ENCODE measurements at places on chromosomes 3 and 15. TPM values are rescaled to one million over a fixed set of nuclear protein-coding genes. Genes with fewer than 3 reads are reported as not detected.

CHRNA7 gene
- not detected for total RNA-seq

GUCA1C gene
- not detected for total RNA-seq

WWTR1 gene
- total RNA-seq, result 2.1 TPM

C3orf85 gene
- not detected for total RNA-seq

SGO1 gene
- total RNA-seq, result 39.4 TPM

JMJD7 gene
- 18.2 TPM for total RNA-seq

CSPG4 gene
- not detected for total RNA-seq

DTX3L gene
- 135 TPM for total RNA-seq

STIMATE gene
- 31.9 TPM for total RNA-seq

PRSS50 gene
- not detected for total RNA-seq

NR2F2 gene
- total RNA-seq, result not detected

SEMA3G gene
- total RNA-seq, result 0.20 TPM

CADPS gene
- total RNA-seq, result not detected

FEZF2 gene
- total RNA-seq, result not detected

SOX14 gene
- total RNA-seq, result not detected

RBPMS2 gene
- total RNA-seq, result not detected

HES1 gene
- total RNA-seq, result 11.2 TPM

ABHD14A gene
- total RNA-seq, result 13.3 TPM

CPA3 gene
- not detected for total RNA-seq

SYNPR gene
- not detected for total RNA-seq

ETV5 gene
- 2.5 TPM for total RNA-seq

CDHR4 gene
- not detected for total RNA-seq

SLC12A1 gene
- not detected for total RNA-seq

CHDH gene
- total RNA-seq, result 9.0 TPM

GALK2 gene
- total RNA-seq, result 30.0 TPM

CHRNA5 gene
- 3.1 TPM for total RNA-seq

UBA7 gene
- 179 TPM for total RNA-seq

- H3K4me1 ChIP-seq, result peaks cover 58% of the 10 kb centered on the region
- peak; percentile 71 for DNase-seq
- H3K27me3 ChIP-seq, result no peaks in the 10 kb centered on the region
- H3K27ac ChIP-seq, result peak overlapping the region; percentile 87
Measured at GRCh38 chr15:66387163-66388042, 691 bp downstream of the MAP2K1 start.

- H3K36me3 ChIP-seq, result no peaks in the 10 kb centered on the region
- no peak overlapping the region for H3K27ac ChIP-seq
- no peak overlapping the region for H3K4me3 ChIP-seq
- peaks cover 6% of the 10 kb centered on the region for H3K4me1 ChIP-seq
Measured at GRCh38 chr3:123332124-123332641, 116.7 kb downstream of the ADCY5 start.

DNA sequence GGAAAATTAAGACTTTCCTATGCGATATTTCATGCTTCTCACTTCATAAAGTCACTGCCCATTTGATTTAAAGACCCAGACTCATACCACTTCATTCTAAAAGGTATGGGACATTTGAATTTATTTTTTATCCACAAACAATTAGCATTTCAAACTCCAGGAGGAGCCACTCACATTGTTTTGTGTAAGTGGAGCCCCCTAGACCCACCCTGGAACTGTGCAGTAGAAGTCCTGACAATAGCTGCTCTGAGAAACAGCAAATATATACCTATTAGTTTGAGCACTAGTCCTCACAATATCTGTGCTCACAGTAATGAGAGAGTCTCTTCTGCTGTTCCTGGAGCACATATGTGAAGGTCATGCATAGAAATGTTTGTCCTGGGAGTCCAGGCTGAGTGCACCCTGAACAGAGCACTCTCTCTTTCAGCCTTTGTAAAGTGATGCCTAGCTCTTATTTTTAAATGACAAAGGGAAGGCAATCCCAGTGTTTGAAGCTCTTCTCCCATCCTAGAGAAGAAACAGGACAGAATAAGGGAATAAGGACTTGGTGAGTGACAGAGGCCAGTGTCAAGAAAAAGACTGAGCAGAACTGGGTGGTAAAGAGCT lies 127.5 kb upstream of the STRIT1 start:
- no peaks in the 10 kb centered on the region for H3K4me1 ChIP-seq
- no peak overlapping the region for H3K27ac ChIP-seq
- DNase-seq, result no peak
- H3K4me3 ChIP-seq, result no peak overlapping the region
- H3K27me3 ChIP-seq, result no peaks in the 10 kb centered on the region

GRCh38 chr3:197858598-197858997 lies 67.5 kb downstream of the LRCH3 start:
- H3K27me3 ChIP-seq, result no peaks in the 10 kb centered on the region
- peaks cover 42% of the 10 kb centered on the region for H3K36me3 ChIP-seq
- H3K4me1 ChIP-seq, result peaks cover 8% of the 10 kb centered on the region
- DNase-seq, result no peak

DNA sequence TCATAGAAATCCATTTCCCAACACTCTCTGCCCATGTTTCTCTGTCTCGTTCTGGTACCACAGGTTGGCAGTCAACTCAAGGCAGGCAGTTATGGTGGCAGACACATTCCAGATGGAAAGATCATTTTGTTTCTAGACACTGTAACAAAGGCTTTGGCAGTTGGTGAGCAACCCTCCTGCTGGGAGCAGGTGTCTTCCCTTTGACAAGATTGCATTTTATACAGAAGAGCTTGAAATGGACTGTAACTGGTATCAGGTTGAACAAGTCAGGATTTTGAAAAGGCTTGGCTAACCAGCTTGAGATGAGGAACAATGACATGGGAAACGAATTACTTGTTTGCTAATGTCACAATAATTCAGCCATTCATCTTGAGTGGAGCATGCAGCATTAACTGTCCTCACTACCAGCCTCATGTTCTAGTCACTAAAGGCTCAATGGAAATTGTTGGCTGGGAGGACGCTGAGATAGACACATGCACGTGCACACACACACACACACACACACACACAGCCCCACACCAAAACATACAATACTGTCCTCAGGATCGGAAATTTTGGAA lies 170.0 kb downstream of the SEMA6D start:
- DNase-seq, result no peak
- peaks cover 4% of the 10 kb centered on the region for H3K27me3 ChIP-seq
- H3K4me3 ChIP-seq, result no peak overlapping the region
- H3K27ac ChIP-seq, result no peak overlapping the region
- no peaks in the 10 kb centered on the region for H3K4me1 ChIP-seq
- H3K36me3 ChIP-seq, result no peaks in the 10 kb centered on the region

DNA sequence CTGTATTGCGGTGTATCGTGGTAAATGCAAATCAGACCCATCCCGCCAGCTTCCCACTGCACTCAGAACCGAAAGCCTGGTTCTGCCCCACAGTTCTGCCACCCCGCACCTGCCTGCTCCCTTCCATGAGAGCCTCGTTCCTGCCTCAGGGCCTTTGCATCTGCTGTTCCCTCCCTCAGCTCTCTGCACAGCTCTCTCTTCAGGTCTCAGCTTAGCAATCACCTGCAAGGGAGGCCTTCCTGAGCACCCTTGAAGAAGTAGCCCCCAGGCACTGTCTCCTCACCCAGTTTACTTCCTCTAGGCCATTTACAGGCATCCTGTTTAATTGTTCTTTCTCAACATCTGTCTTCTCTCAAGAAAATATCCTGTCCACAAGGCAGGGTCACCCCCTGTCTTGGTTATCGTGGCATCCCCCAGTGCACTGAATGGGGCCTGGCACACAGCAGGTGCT lies 13.3 kb upstream of the IQSEC1 start:
- H3K27ac ChIP-seq, result no peak overlapping the region
- DNase-seq, result no peak
- H3K36me3 ChIP-seq, result no peaks in the 10 kb centered on the region
- peaks cover 3% of the 10 kb centered on the region for H3K27me3 ChIP-seq
- H3K4me3 ChIP-seq, result no peak overlapping the region

DNA sequence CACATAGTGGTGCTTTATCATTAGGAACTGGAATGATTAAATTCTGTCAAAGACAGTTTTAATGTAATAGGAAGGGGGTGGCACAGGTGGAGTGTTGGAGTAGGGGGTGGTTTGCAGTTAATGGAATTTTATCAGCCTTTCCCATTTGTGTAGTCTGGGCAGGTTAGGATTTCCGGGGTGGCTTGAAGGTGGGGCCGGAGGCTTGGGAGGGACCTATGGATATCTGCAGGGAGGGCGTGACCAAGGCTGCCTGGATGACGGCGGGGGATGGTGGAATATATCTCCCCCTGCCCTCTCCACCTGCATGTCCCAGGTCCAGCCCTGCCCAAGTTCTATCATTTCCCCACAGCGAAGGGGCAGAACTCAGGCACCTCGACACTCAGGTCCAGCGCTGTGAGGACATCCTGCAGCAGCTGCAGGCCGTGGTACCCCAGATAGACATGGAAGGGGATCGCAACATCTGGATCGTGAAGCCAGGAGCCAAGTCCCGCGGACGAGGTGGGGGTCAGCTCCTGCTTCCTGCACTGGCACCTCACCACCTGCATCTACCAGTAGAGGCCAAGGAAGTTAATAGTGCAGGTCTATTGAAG lies 15.5 kb downstream of the TTLL3 start:
- no peaks in the 10 kb centered on the region for H3K27me3 ChIP-seq
- no peak for DNase-seq
- H3K4me3 ChIP-seq, result no peak overlapping the region

GRCh38 chr3:159964166-159964973 lies 24.3 kb upstream of the IL12A start:
- H3K27me3 ChIP-seq, result peaks cover 19% of the 10 kb centered on the region
- no peak for DNase-seq
- H3K4me1 ChIP-seq, result peaks cover 3% of the 10 kb centered on the region
- H3K36me3 ChIP-seq, result no peaks in the 10 kb centered on the region
- H3K27ac ChIP-seq, result no peak overlapping the region
- H3K4me3 ChIP-seq, result no peak overlapping the region

DNA sequence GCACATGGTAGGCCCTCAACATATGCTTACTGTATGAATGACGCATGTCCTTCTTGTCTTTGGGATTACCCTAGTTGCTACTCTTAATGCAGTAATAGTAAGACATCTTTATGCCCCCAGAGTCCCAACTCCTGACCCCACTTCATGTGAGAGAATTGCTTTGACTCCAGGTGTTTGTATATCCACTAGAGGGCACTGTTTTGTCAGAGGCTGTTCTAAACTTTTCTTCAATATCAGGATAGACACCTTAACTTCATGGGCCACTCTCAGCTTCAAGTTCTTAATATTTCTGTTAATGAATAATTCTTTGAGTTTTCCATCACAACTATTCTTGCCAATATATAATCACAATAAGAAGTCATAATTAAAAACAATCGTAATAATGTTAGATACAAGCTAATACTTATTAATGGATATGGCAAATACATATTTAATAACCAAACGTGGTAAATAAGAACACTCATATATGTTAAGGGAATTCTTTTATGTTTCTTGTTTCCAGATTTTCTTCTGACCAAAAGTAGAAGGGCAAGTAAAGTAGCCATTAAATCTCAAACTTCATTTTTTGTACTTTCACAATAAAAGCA lies 337.2 kb upstream of the DNAJC19 start:
- no peaks in the 10 kb centered on the region for H3K36me3 ChIP-seq
- no peak for DNase-seq
- H3K4me3 ChIP-seq, result no peak overlapping the region
- H3K4me1 ChIP-seq, result no peaks in the 10 kb centered on the region
- no peaks in the 10 kb centered on the region for H3K27me3 ChIP-seq

- peaks cover 49% of the 10 kb centered on the region for H3K36me3 ChIP-seq
- H3K27ac ChIP-seq, result no peak overlapping the region
- no peak for DNase-seq
- H3K4me3 ChIP-seq, result no peak overlapping the region
Measured at GRCh38 chr3:197520311-197521276, 35.2 kb downstream of the BDH1 start.

- peak overlapping the region; percentile 72 for H3K4me3 ChIP-seq
- H3K36me3 ChIP-seq, result peaks cover 31% of the 10 kb centered on the region
- no peaks in the 10 kb centered on the region for H3K27me3 ChIP-seq
- H3K27ac ChIP-seq, result peak overlapping the region; percentile 99
- peak; percentile 77 for DNase-seq
Measured at GRCh38 chr3:187999821-188000220, 154.1 kb upstream of the LPP start.

- no peak overlapping the region for H3K27ac ChIP-seq
- no peak overlapping the region for H3K4me3 ChIP-seq
- no peaks in the 10 kb centered on the region for H3K27me3 ChIP-seq
- DNase-seq, result no peak
- H3K4me1 ChIP-seq, result peaks cover 2% of the 10 kb centered on the region
Measured at GRCh38 chr3:134201201-134202130, 49.2 kb downstream of the RYK start.

DNA sequence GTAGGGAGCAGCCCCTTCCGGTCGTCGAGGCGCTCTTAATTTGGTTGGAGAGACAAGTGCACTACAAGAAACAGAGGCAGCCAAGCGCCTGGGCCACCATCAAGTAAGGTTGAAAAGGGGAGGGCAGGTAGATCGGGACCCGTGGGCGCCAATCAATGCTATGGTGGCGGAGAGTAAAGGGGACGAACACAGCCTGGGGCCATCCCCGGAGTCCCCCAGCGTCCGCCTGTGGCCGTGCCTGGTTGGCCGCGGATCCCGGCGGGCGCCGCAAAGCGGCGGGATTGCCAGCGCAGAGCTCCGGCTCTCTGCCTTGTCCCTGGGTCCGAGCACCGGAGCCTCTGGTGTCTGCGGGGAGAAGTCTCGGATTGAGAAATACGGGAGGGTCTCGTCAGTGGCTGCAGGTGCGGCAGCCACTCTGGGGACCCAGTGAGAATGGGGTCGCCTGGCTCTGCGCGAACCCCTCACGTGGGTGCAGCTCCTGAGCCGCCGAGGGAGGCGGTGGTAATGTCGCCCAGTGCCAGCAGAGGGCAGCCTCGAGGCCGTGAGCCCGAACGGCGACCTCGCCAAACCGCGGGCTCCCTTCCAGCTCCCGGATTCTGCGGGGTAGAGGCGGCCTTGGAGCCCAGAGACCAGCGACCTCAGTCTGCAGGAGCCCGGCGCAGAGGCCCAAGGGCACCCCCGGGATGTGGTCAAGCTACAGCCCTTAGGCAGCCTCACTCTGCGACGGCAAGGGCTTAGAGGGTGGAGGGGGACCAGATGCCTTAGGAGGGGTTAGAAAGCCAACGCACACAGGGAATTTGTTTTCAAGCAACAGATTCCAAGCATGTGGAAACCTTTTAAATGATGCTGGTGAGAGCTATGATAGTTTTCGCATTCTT lies 10.8 kb downstream of the FOXL2 start:
- H3K4me3 ChIP-seq, result peak overlapping the region; percentile 46
- H3K36me3 ChIP-seq, result peaks cover 2% of the 10 kb centered on the region
- H3K4me1 ChIP-seq, result peaks cover 26% of the 10 kb centered on the region
- peak; percentile 67 for DNase-seq
- H3K27me3 ChIP-seq, result peaks cover 77% of the 10 kb centered on the region

GRCh38 chr3:132787616-132788300 lies 65.5 kb upstream of the NPHP3 start:
- no peaks in the 10 kb centered on the region for H3K36me3 ChIP-seq
- no peak overlapping the region for H3K4me3 ChIP-seq
- H3K4me1 ChIP-seq, result no peaks in the 10 kb centered on the region
- DNase-seq, result no peak
- no peak overlapping the region for H3K27ac ChIP-seq

- no peaks in the 10 kb centered on the region for H3K36me3 ChIP-seq
- DNase-seq, result no peak
- H3K27ac ChIP-seq, result no peak overlapping the region
Measured at GRCh38 chr3:5473471-5473870, 286.0 kb downstream of the EDEM1 start.

- peaks cover 12% of the 10 kb centered on the region for H3K4me1 ChIP-seq
- H3K4me3 ChIP-seq, result peak overlapping the region; percentile 63
- H3K36me3 ChIP-seq, result no peaks in the 10 kb centered on the region
Measured at GRCh38 chr15:96889734-96890480, 559.4 kb downstream of the NR2F2 start.

GRCh38 chr15:92452143-92452542 lies 58.5 kb downstream of the ST8SIA2 start:
- peaks cover 22% of the 10 kb centered on the region for H3K27me3 ChIP-seq
- H3K4me3 ChIP-seq, result no peak overlapping the region
- H3K4me1 ChIP-seq, result no peaks in the 10 kb centered on the region
- no peak overlapping the region for H3K27ac ChIP-seq
- H3K36me3 ChIP-seq, result no peaks in the 10 kb centered on the region
